ENCODE measurements at places on chromosomes 3 and 15.

DNA sequence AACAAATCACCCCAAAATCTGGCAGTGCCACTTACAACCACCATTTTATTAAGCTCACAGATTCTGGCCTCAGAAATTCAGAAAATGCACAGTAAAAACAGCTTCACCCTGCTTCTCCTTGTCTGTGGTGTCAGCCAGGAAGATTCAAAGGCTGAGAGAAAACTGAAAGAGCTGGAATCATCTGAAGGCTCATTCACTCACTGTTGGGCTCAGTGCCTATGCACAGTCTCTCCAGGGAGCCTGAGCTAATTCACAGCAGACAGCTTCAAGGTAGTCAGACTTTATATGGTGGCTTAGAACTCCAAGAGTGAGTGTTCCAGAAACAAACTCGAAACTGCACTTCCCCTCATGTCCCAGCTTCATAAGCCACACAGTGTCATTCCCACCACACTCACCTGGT, 16.5 kb upstream of the PLOD2 start:
- DNase-seq: no peak

DNA sequence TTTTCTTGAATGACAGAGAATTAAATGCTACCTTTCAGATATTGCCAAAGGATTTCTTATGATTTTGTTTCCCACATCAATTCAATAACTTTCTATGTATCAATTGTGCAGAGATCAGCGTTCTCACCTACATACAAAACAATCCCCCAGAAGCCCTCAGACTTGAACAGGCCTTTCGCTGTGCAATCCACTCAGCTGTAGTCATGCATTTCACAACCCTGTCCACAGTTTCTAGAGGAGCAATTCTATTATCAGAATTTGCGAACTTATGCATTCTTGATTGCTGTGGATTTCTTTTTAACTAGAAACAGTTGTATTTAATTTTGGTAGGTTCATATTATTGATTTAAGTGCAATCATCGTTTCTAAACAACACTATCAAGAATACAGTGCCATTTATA, 13.7 kb upstream of the ALCAM start:
- no peak for DNase-seq

- DNase-seq: no peak
These were observed 9.6 kb downstream of the MRPS11 start for GRCh38 chr15:88477126-88477525.

DNA sequence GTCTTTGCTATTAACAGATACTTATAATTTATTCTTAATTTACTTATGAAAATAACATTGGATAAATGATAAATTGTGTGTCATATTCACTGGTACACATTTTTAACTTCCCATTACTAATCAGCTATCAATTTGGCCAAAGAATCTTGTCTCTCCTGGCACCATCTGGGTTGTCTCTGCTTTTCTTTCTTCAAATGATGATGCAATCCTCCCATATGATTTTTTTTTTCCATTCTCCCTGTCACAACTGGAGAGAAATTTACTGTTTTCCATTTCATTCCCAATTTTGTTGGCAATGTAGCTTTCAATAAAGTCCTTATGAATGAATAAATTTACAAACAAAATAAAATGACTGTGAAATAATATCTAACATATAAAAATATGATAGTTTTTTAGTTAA, 743.7 kb upstream of the EPHA6 start:
- no peak for DNase-seq

DNA sequence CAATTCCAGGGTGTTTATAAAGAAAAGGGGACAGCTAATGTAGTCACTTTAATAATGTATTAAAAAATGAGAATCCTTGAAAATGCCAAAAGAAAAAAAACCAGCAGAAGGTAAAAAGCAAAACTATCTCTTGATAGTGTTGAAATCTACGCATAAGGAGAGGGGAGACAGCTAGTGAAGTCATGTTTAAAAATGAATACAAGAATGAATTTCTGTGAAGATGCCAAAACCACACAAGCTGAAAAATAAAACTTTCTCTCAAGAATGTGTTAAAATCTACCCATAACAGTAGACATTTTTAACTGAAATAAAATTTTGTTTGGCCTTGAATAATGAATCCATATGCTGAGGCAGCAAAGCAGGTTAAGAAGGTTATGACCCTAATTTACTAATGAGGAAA, 42.2 kb upstream of the TMEM108 start:
- no peak for DNase-seq

DNA sequence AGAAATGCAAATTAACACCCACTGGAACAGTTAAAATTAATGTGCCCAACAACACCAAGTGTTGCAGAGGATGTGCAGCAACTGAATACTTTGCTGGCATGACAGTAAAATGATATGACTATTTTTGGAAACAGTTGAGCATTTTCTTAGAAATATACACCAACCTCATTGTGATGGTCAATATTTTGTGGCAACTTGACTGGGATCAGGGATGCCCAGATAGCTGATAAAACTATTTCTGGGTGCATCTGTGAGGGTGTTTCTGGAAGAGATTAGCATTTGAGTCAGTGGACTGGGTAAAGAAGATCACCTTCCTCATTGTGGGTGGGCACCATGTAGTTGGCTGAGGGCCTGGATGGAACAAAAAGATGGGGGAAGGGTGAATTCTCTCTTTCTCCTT, 57.9 kb downstream of the RPLP1 start:
- DNase-seq: no peak

DNA sequence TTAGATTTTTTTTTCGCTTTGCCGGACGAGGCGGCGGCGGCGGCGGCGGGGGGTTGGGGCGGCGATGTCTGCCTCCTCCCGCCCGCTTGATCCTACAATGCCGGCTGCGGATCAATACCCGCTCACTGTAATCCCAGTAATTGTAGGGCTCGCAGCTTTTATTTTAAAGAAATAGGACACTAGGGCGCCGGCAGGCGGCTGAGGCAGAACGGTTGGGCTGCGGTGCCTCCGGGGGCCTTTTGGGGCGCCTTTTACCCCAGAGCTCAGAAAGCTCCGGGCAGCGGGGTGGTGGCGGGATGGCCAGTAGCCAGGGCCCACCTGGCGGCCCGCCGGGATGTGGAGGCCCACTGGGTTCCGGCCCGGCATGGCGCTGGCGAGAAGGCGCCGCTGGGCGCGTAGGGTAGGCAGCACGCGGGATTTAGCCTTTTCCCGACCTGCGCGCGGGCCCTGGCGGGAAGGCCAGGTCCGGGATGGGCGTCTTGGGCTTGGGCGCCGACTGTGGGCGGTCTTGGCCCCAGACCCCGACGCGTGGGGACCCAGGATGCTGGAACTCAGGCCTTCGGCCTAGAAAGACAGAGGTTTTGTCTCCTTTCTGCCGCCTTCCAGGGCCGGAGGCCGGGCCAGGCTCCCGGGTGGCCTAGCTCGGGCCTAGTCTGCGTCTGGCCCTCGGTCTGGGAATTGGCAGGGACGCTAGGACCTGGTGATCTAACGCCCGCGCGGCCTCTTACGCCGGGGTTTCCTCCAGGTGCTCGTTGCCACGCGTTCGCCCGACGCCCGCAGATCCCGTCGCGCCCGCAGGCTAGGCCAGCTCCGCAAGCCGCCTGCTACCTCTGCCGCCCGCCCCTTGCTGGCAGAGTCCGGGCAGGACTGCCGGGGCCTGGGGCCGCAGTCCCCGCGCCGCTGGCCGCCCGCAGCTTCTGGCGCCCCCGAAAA, 15.5 kb upstream of the ONECUT1 start:
- no peak for DNase-seq

- no peak for DNase-seq
These were observed 354.6 kb downstream of the CADM2 start for GRCh38 chr3:85313380-85313779.

- no peak for DNase-seq
These were observed 284.1 kb upstream of the STT3B start for GRCh38 chr3:31248563-31248992.

GRCh38 chr15:99131441-99132023, 26.7 kb downstream of the SYNM start:
- DNase-seq: no peak

DNA sequence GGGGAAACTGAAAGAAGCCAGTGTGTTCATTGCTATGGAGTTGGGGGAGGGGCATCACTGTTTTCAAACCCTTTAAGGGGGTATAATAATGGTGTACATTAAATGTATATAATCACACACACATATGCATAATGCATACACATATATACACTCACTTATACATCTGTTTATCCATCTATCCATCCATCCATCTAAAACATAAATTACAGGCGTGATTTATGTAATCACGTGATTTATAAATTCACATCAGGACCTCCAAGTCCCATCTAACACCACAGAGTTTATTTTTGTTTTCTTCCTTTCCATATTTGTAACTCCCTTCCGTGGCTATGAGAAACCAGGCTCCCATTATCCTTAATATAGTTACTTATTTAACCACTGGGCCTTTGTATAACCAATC, 39.8 kb downstream of the GRAMD1C start:
- DNase-seq: no peak

- no peak for DNase-seq
These were observed 84.0 kb downstream of the CGNL1 start for GRCh38 chr15:57460208-57460816.

GRCh38 chr3:72067721-72068120, 282.8 kb upstream of the PROK2 start:
- DNase-seq: no peak

- DNase-seq: no peak
These were observed 51.7 kb downstream of the SEMA5B start for GRCh38 chr3:122975924-122976293.

GRCh38 chr15:66389859-66390381, 3.2 kb downstream of the MAP2K1 start:
- DNase-seq: no peak

DNA sequence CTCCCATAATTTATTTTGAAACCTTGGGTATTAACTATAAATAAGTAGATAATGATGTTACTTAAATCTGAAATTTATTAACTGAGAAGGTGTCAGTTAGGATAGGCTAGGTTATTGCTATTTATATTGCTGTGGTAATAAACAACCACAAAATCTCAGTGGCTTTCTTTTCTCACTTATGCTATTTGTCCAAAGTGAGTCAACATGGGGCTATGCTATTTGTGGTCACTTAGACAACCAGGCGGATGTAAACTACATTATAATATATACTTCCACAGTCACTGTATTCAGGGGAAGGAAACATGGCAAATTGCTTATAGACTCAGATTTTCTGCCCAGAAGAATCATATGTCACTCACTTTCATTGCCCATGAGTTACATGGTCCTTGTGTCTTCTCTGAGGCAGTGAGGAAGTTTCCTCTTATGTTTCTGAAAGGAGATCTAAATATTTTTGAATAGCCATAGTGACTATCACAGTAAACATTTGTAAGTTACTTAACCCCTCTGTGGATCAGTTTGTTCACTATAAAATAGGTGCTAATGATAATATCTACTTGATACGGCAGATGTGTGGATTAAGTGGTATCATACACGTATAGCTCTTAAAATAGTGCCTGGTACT, 19.8 kb downstream of the HMG20A start:
- DNase-seq: no peak

- no peak for DNase-seq
These were observed 22.1 kb downstream of the SNRPN start for GRCh38 chr15:24976932-24977331.

DNA sequence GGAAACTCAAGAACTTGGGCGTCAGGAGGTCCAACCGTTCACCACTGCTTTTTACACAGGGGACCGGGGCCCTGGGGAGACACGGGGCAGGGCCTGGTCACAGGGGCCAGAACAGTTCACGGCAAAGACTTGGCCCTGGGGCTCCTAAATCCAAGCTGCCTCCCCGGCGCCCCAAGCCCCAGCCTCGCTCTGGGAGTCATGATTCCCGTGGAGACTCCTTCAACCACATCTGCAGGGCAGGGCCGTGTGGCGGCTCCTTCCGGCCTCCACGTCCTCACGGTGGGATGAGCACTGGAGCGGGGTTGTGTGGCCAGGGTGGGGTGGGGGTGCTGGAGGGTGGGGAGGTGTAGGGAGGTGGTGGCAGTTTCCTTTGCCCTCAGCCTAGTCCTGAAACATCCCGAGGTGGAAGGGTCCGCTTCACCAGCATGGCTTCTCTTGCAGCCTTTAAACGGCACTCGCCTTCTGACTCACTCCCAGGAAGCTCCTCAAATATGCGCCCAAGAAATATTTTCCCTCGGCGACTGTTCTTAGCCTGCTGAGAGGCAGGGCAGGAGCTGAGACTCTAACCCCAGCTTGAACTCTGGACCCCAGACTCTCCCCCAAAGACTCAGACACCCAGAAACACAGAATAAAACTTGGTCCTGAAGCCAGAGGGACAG, 1.8 kb downstream of the MUC4 start:
- DNase-seq: no peak

- DNase-seq: no peak
These were observed 238.7 kb downstream of the SV2B start for GRCh38 chr15:91338766-91339165.

DNA sequence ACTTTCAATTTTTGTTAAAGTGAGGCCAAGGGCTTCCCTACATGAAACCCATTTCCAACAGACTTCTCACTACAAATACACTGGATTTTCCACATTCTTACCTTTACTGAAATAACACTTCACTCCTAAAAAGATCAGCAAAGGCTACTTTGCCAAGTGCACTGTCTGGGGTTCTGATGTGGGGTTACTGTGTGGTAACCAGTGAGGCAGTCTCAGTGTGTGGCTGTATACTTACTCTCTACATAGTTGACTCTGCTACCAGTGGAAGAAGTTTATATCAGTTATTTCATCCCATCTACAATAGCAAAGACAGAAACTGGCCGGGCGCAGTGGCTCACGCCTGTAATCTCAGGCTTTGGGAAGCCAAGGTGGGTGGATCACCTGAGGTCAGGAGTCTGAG, 5.6 kb downstream of the WDR82 start:
- DNase-seq: no peak

DNA sequence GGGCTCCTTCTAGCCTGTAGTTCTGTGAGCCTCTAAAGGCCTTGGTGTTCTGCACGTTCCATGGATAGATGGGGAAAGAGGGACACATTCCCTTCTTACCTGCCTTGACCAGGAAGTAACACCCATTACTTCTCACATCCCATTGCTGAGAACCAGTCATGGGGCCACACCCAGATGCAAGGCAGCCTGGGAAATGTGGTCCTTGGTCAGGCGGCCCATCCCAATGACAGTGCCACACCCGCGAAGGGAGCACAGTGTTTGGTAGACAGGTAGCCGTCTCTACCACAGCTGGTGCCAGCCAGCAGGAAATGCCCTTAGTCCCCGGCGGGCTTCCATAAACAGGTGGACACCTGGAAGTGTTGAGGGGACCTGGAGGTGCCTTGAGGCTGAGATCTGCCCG, 23.2 kb upstream of the LCTL start:
- DNase-seq: no peak

- DNase-seq: no peak
These were observed 55.4 kb downstream of the ITGA11 start for GRCh38 chr15:68376447-68377060.

- DNase-seq: no peak
These were observed 43.4 kb downstream of the SNAPC5 start for GRCh38 chr15:66454143-66454542.

- no peak for DNase-seq
These were observed 32.9 kb upstream of the FBLN2 start for GRCh38 chr3:13515786-13516759.

All from T-cell (primary cell).